Mesothelial cell of epicardium (in vitro differentiated cells): ENCODE measurements at places on chromosomes 1 and 21.

- H3K36me3 ChIP-seq = no peaks in the 10 kb centered on the region
- H3K27me3 ChIP-seq = peaks cover 13% of the 10 kb centered on the region
- H3K4me1 ChIP-seq = no peaks in the 10 kb centered on the region
Measured at GRCh38 chr1:119410961-119411360, 4.0 kb upstream of the HSD3B2 start.

- H3K27ac ChIP-seq = no peak overlapping the region
- peaks cover 43% of the 10 kb centered on the region for H3K4me1 ChIP-seq
- H3K36me3 ChIP-seq = peaks cover 3% of the 10 kb centered on the region
- DNase-seq = no peak
- H3K27me3 ChIP-seq = no peaks in the 10 kb centered on the region
Measured at GRCh38 chr1:245878585-245878984, 628.5 kb downstream of the SMYD3 start.

DNA sequence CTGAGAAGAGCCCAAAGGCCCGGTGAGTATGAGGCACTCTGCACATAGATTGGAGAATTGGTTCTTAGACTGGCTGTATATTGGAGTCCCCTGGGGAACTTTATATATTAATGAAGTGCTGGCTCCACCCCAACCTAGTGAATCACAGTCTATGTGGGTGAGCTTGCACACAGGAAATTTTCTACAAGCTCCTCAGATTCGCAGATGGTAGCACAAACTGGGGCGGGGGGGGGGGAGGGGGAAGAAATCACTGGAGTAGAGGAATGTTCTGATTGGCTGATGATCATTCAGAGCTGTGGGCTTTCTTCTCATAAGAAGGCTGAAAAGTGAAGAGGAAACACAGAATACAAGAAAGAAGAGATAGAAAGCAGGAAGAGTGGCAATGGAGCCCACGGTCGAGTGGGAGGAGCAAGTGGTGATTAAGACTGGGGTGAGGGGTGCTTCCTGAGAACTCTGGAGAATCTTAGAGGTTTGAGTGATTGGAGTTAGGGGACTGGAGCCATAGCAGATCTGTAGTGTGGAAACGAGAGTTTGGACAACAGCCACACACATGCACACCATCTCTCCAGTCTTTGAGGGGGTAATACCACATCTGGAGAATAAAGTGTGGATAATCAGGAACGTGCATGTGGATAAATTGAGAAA is 465.9 kb upstream of the DAB1 start:
- no peak overlapping the region for H3K27ac ChIP-seq
- DNase-seq = no peak
- no peaks in the 10 kb centered on the region for H3K36me3 ChIP-seq
- H3K27me3 ChIP-seq = no peaks in the 10 kb centered on the region

GRCh38 chr1:147824001-147824400 is 63.6 kb upstream of the GJA5 start:
- H3K36me3 ChIP-seq = no peaks in the 10 kb centered on the region
- H3K4me3 ChIP-seq = no peak overlapping the region
- H3K27ac ChIP-seq = no peak overlapping the region
- DNase-seq = no peak
- no peaks in the 10 kb centered on the region for H3K4me1 ChIP-seq
- no peaks in the 10 kb centered on the region for H3K27me3 ChIP-seq

DNA sequence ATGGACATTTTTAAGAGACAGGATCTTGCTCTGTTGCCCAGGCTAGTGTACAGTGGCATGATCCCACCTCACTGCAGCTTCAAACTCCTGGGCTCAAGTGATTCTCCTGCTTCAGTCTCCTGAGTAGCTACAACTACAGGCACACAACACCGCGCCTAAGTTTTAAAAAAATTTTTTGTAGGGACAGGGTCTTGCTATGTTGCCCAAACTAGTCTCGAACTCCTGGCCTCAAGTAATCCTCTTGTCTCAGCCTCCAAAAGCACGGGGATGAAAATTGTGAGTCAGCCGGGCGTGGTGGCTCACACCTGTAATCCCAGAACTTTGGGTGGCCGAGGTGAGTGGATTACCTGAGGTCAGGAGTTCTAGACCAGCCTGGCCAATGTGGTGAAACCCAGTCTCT is 20.4 kb downstream of the MYSM1 start:
- no peak overlapping the region for H3K27ac ChIP-seq
- peaks cover 36% of the 10 kb centered on the region for H3K36me3 ChIP-seq
- H3K4me1 ChIP-seq = peaks cover 3% of the 10 kb centered on the region

DNA sequence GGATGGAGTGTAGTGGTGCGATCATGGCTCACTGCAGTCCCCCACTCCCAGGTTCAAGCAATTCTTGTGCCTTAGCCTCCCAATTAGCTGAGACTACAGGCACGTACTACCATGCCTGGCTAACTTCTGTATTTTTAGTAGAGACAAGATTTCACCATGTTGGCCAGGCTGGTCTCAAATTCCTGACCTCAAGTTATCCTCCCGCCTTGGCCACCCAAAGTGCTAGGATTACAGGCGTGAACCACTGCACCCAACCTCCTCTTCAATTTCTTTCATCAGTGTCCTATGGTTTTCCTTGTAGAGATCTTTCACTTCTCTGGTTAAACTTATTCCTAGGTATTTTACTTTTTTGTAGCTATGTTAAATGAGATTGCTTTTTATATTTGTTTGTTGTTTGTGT is 10.7 kb upstream of the MAST2 start:
- H3K4me3 ChIP-seq = no peak overlapping the region
- no peaks in the 10 kb centered on the region for H3K36me3 ChIP-seq
- H3K27me3 ChIP-seq = peaks cover 3% of the 10 kb centered on the region
- DNase-seq = no peak
- H3K27ac ChIP-seq = no peak overlapping the region

DNA sequence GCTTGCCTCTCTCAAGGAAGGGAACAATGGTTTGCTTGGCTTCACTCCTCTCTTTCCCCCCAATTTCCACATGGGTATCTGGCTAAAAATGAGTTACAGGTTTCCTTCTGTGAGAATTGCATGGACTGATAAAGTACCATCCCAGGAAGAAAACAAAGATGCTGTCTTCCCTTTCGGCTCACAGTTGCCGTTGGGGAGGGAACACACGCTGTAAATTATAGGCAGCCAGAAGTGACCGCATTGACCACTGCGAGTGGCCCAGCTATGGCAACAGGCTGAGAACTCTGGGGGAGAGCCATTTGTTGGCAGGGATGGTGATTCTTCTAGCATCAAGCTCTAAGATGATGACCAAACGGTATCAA is 2.9 kb downstream of the RUNX1 start:
- peaks cover 49% of the 10 kb centered on the region for H3K4me1 ChIP-seq
- H3K36me3 ChIP-seq = no peaks in the 10 kb centered on the region
- no peak overlapping the region for H3K27ac ChIP-seq
- H3K4me3 ChIP-seq = no peak overlapping the region
- DNase-seq = no peak
- no peaks in the 10 kb centered on the region for H3K27me3 ChIP-seq

GRCh38 chr1:233509526-233509925 is 104.4 kb upstream of the KCNK1 start:
- H3K4me1 ChIP-seq = peaks cover 15% of the 10 kb centered on the region
- H3K36me3 ChIP-seq = no peaks in the 10 kb centered on the region
- H3K27ac ChIP-seq = peak overlapping the region; percentile 28
- no peak for DNase-seq

DNA sequence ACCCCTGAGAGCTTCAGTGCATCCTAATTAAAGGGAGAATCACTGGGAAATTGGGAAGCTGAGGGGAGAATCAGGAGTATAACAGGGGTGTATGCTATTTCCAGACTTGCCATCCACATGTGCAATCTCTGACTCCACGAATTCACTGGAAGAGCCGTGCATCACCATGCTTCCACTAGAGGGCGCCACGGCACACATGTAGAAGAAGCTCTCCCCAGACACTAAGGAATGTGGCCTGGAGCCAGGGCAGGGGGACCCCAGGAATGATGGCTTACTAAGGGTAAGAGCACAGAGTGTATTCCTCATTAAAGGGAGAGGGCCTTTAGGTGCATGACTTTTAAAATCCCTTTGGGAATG is 81.5 kb downstream of the ABCA4 start:
- DNase-seq = peak; percentile 80
- peaks cover 5% of the 10 kb centered on the region for H3K36me3 ChIP-seq
- no peaks in the 10 kb centered on the region for H3K27me3 ChIP-seq
- H3K27ac ChIP-seq = peak overlapping the region; percentile 66
- H3K4me1 ChIP-seq = peaks cover 30% of the 10 kb centered on the region

GRCh38 chr1:164320790-164321731 is 237.9 kb upstream of the PBX1 start:
- peak overlapping the region; percentile 73 for H3K27ac ChIP-seq
- H3K36me3 ChIP-seq = no peaks in the 10 kb centered on the region

DNA sequence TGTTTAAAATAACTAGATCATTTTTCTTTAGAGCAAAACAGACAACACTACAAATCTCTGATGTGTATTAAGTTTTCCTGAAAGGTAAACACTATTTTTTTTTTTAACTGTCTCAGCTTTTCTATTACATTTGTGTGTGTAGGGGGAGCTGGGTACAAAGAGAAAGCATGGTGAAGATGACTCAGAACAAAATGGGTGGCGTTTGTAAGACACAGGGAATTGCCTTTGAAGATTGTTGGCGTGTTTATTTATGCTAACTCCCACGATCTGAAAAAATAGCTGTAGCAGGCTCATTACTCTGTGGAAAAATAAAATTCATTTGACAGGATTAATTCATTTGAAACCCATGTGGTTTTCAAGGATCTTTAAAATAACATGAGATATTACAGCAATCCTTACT is 285.1 kb downstream of the RYR2 start:
- H3K4me3 ChIP-seq = no peak overlapping the region
- peaks cover 3% of the 10 kb centered on the region for H3K36me3 ChIP-seq
- no peaks in the 10 kb centered on the region for H3K4me1 ChIP-seq
- no peaks in the 10 kb centered on the region for H3K27me3 ChIP-seq

- H3K27me3 ChIP-seq = no peaks in the 10 kb centered on the region
- peak overlapping the region; percentile 78 for H3K27ac ChIP-seq
- no peak for DNase-seq
- H3K4me1 ChIP-seq = peaks cover 33% of the 10 kb centered on the region
Measured at GRCh38 chr21:38956856-38957571, 151.3 kb downstream of the ETS2 start.

GRCh38 chr1:108556499-108556898 is 3.4 kb upstream of the EEIG2 start:
- peaks cover 30% of the 10 kb centered on the region for H3K4me1 ChIP-seq
- H3K27ac ChIP-seq = no peak overlapping the region
- DNase-seq = no peak
- no peak overlapping the region for H3K4me3 ChIP-seq
- no peaks in the 10 kb centered on the region for H3K36me3 ChIP-seq

GRCh38 chr1:229046251-229046853 is 224.6 kb upstream of the RAB4A start:
- peaks cover 3% of the 10 kb centered on the region for H3K36me3 ChIP-seq
- H3K4me3 ChIP-seq = no peak overlapping the region
- H3K27ac ChIP-seq = no peak overlapping the region
- peaks cover 2% of the 10 kb centered on the region for H3K4me1 ChIP-seq

DNA sequence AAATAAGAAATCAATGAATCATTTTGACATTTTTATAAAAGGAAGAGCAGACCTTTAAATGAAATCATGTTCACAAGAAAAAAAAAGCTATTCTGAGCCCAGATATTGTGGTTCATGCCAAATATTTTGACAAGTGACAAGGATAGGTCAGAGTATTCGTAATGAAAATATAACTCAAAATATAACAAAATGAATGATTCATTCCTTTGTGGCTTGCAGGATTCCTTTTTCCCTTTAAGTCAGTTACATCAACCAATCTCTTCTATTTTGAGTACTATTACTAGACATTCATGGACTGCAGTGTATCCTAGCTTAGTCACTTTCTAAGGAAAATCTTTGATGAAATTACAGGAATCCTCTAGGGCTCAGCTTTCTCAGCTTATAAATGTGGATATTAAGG is 188.7 kb downstream of the COL11A1 start:
- H3K27ac ChIP-seq = no peak overlapping the region
- no peak overlapping the region for H3K4me3 ChIP-seq
- no peaks in the 10 kb centered on the region for H3K36me3 ChIP-seq
- no peaks in the 10 kb centered on the region for H3K27me3 ChIP-seq
- DNase-seq = no peak
- no peaks in the 10 kb centered on the region for H3K4me1 ChIP-seq

DNA sequence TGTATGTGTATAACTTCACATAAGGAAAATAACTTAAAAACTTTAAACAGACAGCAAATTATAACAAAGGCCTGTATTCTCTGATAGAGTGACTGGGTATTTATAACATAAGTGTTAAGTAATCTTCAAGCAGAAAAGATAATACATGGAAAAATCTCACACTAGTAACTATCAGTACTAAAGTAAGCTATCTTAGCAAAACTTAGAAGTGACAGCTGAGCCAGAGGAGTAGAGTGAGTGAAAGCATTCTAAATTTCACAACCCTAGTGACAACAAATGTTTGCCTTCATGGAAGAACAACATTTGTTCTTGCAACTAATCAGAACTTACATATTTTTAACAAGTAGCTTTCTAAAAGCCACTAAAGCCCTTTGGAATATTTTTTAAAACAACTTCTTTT is 74.5 kb upstream of the B3GALT2 start:
- no peak overlapping the region for H3K4me3 ChIP-seq
- H3K27ac ChIP-seq = no peak overlapping the region
- H3K36me3 ChIP-seq = peaks cover 22% of the 10 kb centered on the region
- no peaks in the 10 kb centered on the region for H3K27me3 ChIP-seq

- no peak overlapping the region for H3K4me3 ChIP-seq
- no peaks in the 10 kb centered on the region for H3K36me3 ChIP-seq
- H3K27me3 ChIP-seq = peaks cover 29% of the 10 kb centered on the region
- H3K27ac ChIP-seq = no peak overlapping the region
- H3K4me1 ChIP-seq = no peaks in the 10 kb centered on the region
Measured at GRCh38 chr1:37181425-37181824, 147.1 kb upstream of the GRIK3 start.

DNA sequence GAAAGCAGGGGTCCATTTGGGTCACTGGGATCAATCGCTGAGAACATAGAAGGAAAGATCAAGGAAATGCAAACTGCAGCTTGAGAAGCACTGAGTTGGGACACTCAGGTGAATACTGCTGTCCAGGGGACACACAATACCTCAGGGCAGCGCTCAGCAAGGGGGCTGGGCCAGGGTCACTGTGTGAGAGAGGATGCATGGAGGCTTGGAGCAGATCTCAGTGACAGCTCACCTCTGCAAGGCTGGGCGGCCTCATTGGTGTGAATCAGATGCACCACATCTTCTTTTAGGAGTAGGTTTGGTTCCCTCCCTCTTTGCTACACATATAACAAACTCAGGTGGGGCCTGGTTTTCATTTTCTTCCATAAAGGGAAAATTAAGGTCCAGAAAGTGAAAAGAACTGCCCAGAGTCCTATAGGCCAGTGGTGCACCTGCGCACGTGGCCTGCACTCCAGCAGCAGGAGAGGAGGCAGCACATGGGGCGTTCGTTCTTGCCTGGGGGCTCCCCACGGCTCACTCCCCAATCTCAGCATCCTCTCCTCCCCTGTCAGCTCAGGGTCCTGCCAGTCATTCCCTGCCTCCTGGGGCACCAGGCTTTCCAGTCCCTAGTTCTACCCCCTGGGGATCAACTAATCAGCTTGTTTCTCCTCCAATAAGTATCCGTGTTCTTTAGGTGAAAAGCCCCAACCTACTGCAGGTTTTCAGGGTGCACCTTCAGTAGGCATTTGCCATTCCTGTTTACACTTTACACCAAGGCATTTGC is 1.5 kb downstream of the A3GALT2 start:
- no peak overlapping the region for H3K27ac ChIP-seq
- H3K4me3 ChIP-seq = no peak overlapping the region
- no peak for DNase-seq
- H3K36me3 ChIP-seq = peaks cover 9% of the 10 kb centered on the region
- H3K4me1 ChIP-seq = no peaks in the 10 kb centered on the region
- no peaks in the 10 kb centered on the region for H3K27me3 ChIP-seq

- no peak for DNase-seq
- H3K4me1 ChIP-seq = peaks cover 23% of the 10 kb centered on the region
- no peak overlapping the region for H3K4me3 ChIP-seq
- peak overlapping the region; percentile 8 for H3K27ac ChIP-seq
- no peaks in the 10 kb centered on the region for H3K36me3 ChIP-seq
Measured at GRCh38 chr1:226001963-226002666, 3.0 kb upstream of the SDE2 start.
